ENCODE measurements at places on chromosomes 16 and 17.

DNA sequence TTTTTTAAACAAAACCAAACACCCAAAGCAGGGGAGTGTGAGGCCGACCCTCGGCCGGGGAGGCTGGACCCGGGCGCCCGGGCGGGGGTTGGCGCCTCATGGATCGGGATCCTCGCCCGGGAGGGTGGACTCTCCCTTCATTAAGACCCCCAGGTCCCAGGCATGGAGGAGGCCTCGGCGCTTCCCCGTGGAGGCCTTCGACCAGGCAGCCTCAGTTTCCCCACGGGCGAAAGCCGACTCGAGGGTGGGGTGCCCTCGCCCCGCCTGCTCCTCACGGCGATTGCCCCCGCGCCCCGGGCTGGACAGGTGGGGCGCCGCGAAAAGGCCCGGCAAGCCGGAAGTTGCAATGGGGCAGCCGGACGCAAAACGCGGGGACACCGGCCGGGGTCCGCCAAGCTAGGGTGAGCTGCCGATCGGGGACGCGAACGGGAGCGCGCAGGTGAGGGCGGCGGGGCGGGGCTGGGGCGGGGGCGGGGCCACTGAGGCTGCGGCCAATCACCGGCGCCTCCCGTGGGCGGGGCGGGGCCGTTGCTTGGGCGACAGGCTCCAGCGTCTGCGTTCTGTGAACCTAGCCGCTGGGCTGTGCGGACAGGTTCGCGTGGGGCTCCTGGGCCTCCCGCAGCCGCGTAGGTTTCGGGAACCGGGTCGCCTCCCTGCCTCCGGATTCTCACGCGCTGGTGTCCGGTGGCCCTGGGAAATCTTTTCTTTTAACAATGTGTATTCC, 6.0 kb upstream of the ZNF205 start:
- peak; percentile 80 for DNase-seq

DNA sequence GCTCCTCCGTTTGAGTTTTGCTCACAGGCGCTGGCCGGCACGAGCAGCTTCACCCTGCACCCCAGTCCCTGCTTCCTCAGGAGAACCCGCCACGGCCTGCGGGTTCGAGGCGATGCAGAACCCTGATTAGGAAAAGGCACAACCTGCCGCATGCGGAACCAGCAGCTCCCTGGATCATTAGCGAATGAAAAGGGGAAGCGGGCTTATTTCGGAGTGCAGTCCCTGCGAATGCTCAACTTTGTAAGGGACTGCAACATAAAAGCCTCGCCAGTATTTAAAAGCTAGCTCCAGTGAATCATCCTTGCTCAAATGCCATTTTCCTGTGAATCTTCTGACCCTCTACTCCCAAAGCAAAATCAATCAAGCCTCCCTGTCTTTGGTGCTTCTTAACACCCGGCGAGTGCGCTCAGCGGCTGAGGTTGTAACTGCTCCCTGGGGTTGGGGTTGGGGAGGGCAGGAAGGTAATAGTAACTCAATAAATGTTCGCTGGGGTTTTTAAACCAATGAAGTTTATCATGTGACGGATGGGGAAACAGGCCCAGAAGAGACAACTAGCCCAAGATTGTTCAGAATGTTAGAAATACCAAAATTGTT, 678 bp upstream of the AKAP10 start:
- DNase-seq = no peak

DNA sequence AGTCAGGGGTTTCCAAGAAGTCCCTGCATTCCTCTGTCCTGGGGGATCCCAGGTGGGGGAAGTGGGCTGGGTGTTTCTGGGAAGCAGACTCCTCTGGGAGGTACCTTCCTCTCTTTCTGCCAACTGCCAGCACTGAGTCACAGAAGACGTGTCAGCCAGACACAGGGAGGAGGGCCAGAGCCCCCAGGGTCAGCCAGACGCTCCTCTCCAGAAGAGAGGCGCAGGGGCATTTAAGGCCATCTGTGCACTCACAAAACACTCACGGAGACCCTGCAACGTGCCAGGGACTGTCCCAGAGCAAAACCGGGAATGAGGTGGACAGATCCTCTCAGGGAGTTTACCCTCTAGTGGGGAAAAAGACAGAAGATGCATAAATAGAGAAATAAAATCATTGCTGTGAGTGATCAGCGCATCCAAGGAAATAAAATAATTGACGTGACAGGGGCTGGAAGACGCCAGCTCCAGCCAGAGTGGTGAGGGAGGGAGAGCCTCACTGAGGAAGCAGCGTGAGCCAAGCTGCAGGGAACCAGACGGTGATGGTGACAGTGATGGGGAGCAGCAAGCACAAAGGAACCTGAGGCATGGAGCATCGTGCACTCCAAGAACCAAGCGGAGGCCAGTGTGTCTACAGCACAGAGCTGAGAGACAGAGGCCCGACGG, 105.4 kb downstream of the ZNF423 start:
- no peak for DNase-seq

- peak; percentile 23 for DNase-seq
Observed at GRCh38 chr17:7717756-7718350, 309 bp downstream of the DNAH2 start.

- no peak for DNase-seq
Observed at GRCh38 chr17:50493744-50494143, 14.5 kb upstream of the MYCBPAP start.

GRCh38 chr16:86568677-86569623, 2.3 kb downstream of the FOXC2 start:
- DNase-seq = no peak

GRCh38 chr17:50100921-50101345, 5.8 kb downstream of the PDK2 start:
- DNase-seq = no peak

GRCh38 chr17:75442168-75443103, 14.0 kb upstream of the TMEM94 start:
- DNase-seq = no peak

DNA sequence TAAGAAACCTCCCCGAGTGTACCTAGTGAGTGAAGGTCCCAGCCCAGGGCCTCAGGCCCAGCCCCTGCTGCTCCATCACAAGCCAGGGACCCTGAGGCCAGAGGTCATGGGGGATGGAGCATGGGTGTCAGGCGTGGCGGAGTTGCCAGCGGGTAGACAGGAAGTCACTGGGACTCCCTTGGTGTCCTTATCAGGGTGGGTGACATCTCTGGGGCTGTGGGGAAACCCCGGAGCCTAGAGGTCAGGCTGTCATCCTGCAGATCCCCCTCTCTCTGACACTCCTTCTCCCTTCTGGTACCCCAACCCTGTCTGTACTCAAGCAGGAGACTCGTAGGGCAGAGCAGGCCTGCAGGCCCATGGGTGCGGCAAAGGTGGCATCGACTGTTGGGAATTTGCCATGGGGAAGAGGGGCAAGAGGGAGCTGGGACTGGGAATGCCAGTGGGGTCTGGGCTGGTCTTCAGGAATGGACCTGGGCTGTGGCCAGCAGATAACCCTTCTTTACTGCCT, 10.8 kb upstream of the ADGRG1 start:
- DNase-seq = no peak

- no peak for DNase-seq
Observed at GRCh38 chr17:82465023-82465603, 6.6 kb downstream of the NARF start.

GRCh38 chr17:58184308-58184985, 8.1 kb upstream of the EPX start:
- DNase-seq = peak; percentile 26

DNA sequence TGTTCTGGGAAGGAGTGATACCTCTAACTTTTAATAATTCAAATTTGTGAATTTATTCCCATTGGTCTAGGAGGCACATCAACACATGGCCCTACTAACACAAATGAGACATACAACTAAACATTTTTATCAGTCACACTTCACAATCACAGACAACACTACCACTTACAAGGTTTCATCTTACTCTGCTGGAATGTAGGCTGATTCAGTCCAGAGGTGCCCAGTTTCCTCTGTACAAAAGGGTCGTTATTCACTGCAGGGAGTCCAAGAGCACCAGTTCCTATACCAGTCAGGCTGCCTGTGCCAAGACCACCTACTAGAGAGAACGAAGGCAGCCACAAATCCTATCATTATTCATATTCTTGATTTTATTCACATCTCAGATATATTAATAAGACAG, 41.4 kb downstream of the SETD6 start:
- peak; percentile 15 for DNase-seq

GRCh38 chr17:77025781-77026180, 115.0 kb upstream of the SEC14L1 start:
- DNase-seq = peak; percentile 31

DNA sequence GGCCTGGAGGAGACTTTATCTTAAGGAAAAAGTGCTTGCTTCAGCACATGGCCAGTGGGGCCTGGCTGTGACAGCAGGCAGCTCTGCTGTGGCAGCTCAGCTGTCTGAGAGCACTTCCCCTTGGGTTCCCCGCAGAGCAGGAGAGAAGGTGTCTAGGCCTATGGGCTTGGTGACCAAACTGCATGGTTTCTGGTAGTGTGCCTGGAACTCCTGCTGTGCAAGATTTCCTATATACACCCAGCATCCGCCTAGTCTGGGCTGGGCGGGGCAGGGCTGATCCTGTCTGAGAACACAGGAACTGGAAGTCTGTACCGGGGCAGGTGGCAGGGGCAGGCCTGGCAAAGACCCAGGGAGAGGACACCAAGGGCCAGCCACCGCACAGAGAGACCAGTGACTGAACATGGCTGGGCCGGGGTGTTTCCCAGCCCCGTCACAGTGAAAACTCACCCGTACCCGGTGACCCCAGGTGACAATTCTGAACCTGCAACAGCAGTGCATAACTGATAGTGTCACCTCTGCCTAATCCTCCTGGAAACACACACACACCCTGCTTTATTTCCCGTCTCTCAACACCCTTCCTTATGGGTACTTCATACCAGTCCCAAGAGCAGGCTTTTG, 39.3 kb downstream of the CHD9 start:
- no peak for DNase-seq

GRCh38 chr16:72963533-72964315, 84.2 kb downstream of the ZFHX3 start:
- DNase-seq = no peak

DNA sequence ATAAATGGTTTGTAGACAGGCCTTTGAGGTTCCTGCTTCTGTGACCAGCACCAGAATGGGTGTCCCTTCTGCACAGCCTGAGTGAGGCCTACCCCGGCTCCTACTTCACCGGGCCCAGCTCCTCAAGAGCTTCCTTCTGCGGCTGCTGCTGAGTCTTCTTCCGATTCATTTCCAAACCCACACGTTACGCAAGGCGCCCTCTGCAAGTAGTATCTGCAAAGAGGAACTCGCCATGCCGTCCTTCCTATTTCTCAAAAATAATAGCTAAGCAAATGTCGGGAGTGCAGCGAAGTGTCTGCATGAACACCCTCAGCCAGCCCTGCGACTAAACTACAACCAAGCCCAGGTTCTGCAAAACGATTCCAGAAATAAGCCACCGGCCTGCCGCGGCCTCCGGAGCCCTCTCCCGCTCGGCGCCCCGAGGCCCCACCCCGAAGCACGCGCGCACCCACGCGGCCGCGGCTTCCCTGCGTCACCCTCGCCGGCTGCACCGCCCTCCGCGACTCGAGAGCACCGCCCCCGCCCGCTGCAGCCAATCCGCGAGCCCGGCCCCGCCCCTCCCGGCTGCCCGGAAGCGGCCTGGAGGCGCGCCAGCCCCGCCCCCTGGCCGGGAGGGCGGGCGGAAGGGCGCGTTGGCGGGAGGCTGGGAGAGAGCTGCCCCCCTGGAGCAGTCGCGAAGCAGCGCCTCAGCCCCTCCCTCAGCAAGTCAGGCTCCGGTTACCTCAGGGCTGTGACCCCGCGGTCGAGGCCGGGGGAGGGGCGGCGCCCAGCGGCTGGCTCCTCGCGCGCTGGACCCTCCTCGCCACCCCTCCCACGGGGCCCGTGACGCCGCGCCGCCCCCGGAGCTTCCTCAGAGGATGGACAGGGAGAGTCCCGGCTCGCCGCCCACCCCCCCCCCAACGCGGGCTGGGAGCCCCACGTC, 8.3 kb downstream of the MNT start:
- peak; percentile 92 for DNase-seq

DNA sequence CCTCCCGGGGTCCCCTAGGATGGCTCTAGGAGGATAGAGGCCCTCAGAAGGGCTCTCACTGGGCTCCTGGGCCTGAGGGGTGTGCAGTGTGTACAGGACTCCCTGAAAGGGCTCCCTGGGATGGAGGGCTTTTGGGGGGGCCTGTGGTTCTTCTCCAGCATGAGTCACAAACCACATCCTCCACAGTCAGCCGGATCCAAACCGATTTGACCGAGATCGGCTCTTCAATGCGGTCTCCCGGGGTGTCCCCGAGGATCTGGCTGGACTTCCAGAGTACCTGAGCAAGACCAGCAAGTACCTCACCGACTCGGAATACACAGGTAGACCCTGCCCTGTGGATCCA, 4.5 kb downstream of the TRPV2 start:
- peak; percentile 87 for DNase-seq

GRCh38 chr16:11183035-11183812, 72.8 kb downstream of the SOCS1 start:
- DNase-seq = no peak

DNA sequence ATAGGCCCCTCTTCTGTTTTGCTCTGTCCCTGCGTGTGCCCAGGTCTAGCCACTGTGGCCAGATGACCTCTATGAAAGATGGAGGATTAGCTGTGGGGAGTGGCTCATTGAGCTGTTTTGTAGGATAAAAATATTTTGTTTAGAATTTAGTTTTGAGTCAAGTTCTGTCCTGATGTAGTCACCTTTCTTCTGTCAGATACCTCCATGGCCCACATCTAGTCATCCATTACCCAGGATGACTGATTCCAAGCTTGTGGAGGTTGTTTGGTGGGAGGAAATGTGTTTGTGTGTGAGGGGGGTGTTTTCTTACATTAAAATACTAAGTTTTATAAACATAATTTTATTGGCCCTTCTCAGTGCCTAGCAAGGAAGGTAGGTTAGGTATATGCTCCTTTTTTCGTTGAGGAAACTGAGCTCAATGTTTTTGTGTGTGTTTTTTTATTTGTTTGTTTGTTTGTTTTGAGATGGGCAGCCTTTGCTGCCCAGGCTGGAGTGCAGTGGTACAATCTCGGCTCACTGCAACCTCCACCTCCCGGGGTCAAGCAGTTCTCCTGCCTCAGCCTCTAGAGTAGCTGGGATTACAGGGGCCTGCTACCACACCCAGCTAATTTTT, 16.3 kb downstream of the SNX11 start:
- DNase-seq = no peak

DNA sequence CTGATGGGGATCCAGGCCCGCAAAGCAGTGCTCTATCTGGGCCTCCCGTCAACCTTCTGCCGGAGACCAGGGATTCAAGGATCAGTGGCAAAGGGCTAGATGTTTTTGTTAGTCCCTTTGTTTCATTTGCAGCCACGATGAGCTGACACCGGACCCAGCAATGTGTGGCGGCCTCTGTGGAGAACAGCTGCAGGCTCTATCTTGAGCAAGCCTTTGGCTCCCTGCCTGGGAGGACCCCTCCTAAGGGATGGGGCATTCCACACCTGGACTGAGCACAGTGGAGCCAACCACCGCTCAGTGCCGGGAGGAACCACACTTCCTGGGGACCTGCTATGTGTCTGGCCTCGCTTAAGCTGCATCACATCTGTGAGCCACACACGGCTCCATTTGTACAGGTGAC, 215.8 kb downstream of the RBFOX3 start:
- DNase-seq = no peak

GRCh38 chr17:43841282-43841681, 5.7 kb upstream of the CD300LG start:
- DNase-seq = no peak

GRCh38 chr16:56988948-56989945, at the start of gene NLRC5:
Gene NLRC5, plus strand, starts transcription at chr16:56989557. Its CDS starts 31,156 bp downstream, at chr16:57020713.
- DNase-seq = peak; percentile 82

GRCh38 chr16:74607962-74608356, 1.0 kb upstream of the GLG1 start:
- peak; percentile 31 for DNase-seq
